Esophagus squamous epithelium (tissue), 5 donors: ENCODE measurements at places on chromosomes 5 and 9.

- H3K36me3 ChIP-seq: no peaks in the 10 kb centered on the region
- H3K27me3 ChIP-seq: no peaks in the 10 kb centered on the region
- no peak overlapping the region for H3K4me3 ChIP-seq
- no peaks in the 10 kb centered on the region for H3K4me1 ChIP-seq
- no peak overlapping the region for H3K27ac ChIP-seq
- DNase-seq: no peak
These were observed 272.2 kb downstream of the PRELID2 start for GRCh38 chr5:145562931-145563330.

GRCh38 chr9:84266087-84266561 lies 74.4 kb downstream of the SLC28A3 start:
- no peak overlapping the region for H3K27ac ChIP-seq
- H3K4me1 ChIP-seq: peaks cover 4% of the 10 kb centered on the region
- no peaks in the 10 kb centered on the region for H3K27me3 ChIP-seq

DNA sequence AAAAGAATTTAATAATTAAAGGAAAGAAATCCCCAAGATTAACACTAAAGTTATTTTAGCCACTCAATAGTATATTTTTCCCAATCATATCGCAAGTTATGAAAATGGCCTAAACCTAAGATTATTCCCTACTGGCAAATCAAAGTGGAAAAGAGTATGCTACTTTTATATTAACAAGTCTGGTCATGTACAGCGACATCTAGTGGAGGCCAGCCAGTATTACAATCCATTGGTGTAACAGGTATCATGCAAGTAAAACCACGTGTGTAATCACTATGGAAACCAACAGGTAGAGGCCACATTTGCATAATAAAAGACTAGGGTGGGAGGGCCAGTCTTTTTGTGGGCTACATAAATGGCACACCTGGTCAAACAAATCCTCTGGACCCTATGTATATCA lies 976.4 kb upstream of the CDH9 start:
- no peaks in the 10 kb centered on the region for H3K36me3 ChIP-seq
- H3K27ac ChIP-seq: no peak overlapping the region
- DNase-seq: no peak
- no peaks in the 10 kb centered on the region for H3K4me1 ChIP-seq

GRCh38 chr5:104297076-104297475 lies 734.5 kb upstream of the NUDT12 start:
- no peaks in the 10 kb centered on the region for H3K4me1 ChIP-seq
- no peak for DNase-seq
- H3K27me3 ChIP-seq: no peaks in the 10 kb centered on the region

GRCh38 chr5:151151793-151152192 lies 5.8 kb downstream of the ANXA6 start:
- no peak overlapping the region for H3K4me3 ChIP-seq
- H3K27me3 ChIP-seq: no peaks in the 10 kb centered on the region
- no peaks in the 10 kb centered on the region for H3K36me3 ChIP-seq

GRCh38 chr5:178832618-178833201 lies 27.0 kb upstream of the ZNF354B start:
- no peak overlapping the region for H3K27ac ChIP-seq
- no peak overlapping the region for H3K4me3 ChIP-seq
- DNase-seq: no peak
- H3K27me3 ChIP-seq: no peaks in the 10 kb centered on the region
- no peaks in the 10 kb centered on the region for H3K4me1 ChIP-seq
- no peaks in the 10 kb centered on the region for H3K36me3 ChIP-seq

- no peaks in the 10 kb centered on the region for H3K36me3 ChIP-seq
- no peak overlapping the region for H3K27ac ChIP-seq
- H3K4me1 ChIP-seq: no peaks in the 10 kb centered on the region
- no peak for DNase-seq
These were observed 160.9 kb upstream of the CCNG1 start for GRCh38 chr5:163276466-163276865.

DNA sequence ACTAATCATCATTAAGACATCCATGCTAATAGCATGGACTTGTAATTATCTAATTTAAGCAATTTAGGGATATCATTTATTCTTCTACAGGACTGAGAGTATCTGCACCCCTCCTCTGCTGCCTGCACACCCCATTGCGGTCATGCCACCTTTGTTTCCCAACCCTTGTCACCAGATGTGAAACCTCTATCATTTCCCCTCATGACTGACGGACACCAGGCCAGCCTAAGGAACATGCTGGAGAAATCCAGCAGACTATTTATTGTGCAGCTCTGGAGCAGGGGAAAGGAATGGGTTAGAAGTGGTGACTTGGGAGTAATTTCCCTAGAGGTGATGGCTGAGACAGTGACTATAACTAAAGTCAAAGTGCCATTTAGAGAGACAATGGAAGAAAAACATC lies 40.7 kb downstream of the UGCG start:
- H3K27me3 ChIP-seq: no peaks in the 10 kb centered on the region

DNA sequence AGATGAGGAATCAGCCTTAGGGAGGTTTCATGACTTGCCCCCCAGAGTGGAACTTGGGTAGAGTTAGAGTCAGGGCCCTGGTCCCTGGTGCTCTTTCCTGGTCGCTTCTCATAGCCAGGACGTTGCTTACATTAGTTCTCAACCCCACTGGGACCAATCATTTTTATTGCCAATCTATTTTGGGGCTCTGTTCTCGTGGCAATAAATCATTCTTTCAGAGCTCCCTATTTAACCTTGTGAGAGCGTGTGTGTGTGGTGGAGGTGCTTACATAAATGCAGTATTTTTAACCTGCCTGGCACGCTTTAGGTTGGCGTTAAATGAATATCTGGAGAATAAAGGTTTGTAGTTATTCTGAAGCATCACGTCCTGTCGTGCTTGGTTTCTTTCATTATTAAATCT lies 4.1 kb downstream of the TRIO start:
- H3K4me1 ChIP-seq: peaks cover 66% of the 10 kb centered on the region
- H3K27ac ChIP-seq: no peak overlapping the region
- no peak overlapping the region for H3K4me3 ChIP-seq
- no peaks in the 10 kb centered on the region for H3K36me3 ChIP-seq
- DNase-seq: no peak

DNA sequence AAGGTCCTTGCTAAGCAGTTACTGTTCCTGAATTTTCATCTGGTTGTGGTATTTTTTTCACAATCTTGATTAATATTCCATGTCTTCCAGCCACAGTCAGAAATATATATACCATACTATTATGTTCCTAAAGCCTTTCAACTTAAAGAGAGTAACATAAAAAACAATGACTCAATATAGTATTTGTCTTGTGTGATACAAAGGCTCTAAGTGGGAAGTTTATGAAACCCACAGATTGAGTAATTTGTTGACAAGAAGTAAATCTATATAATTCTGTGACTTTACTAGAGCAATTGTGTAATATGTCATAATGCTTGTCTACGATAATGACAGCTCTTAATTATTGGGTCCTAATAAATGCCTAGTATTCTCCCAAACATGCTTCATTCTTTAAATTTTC lies 509.4 kb downstream of the ISL1 start:
- no peaks in the 10 kb centered on the region for H3K36me3 ChIP-seq
- DNase-seq: no peak
- no peak overlapping the region for H3K27ac ChIP-seq
- no peak overlapping the region for H3K4me3 ChIP-seq
- no peaks in the 10 kb centered on the region for H3K27me3 ChIP-seq

- H3K36me3 ChIP-seq: no peaks in the 10 kb centered on the region
- no peak for DNase-seq
- no peak overlapping the region for H3K4me3 ChIP-seq
- no peaks in the 10 kb centered on the region for H3K4me1 ChIP-seq
These were observed 157.7 kb downstream of the SLC24A2 start for GRCh38 chr9:19631181-19631580.
